ENCODE measurements at places on chromosomes 1 and 21. TPM values are rescaled to one million over a fixed set of nuclear protein-coding genes. Genes with fewer than 3 reads are reported as not detected.

GRCh38 chr21:41753006-41753898, 13.6 kb downstream of the RIPK4 start:
- no peak for DNase-seq

- DNase-seq, result no peak
Measured at GRCh38 chr1:18895317-18895716, 7.0 kb downstream of the ALDH4A1 start.

- DNase-seq, result no peak
Measured at GRCh38 chr1:19424651-19425570, 60.4 kb downstream of the CAPZB start.

- DNase-seq, result no peak
Measured at GRCh38 chr1:17289721-17290120, 18.3 kb upstream of the PADI4 start.

DNA sequence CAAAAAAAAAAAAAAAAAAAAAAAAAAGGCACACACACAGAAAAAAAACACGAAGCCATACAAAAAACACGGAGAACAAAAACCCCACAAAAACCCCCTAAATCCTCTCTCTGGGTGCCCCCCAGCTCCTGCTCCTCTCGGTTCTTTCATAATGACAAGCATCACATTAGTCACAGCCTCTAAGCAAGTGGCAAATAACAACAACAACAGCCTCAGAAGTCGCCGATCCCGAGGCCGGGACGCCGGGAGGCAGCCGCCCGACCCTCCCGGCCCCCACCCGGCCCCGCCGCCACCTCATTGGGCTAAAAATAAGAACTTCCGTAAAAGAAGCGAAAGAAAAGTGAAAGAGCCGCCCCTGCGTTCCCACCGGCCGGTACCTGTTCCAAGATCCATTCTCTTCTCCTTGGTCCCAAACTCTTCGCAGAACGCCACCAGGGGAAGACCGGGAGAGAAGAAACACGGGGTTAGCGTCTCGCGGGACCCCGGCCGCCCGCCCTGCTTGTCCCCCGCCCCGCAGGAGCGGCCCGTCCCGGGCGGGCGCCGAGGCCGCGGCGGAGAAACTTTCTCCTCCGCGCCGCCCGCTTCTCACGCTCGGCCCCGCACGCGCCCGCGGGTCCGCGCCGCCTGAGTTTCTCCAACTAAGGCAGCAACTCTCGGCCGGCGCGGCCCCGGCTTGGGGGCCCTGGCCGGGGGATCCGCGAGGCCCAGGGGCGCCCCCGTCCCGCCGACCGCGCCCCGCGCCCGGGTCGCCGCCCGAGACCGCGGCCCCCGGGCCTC, 102.8 kb downstream of the CASZ1 start:
- DNase-seq, result peak; percentile 48

GRCh38 chr1:226679262-226679661, 59.8 kb downstream of the ITPKB start:
- no peak for DNase-seq

Gene PDE9A
- 13.0 TPM for total RNA-seq

DNA sequence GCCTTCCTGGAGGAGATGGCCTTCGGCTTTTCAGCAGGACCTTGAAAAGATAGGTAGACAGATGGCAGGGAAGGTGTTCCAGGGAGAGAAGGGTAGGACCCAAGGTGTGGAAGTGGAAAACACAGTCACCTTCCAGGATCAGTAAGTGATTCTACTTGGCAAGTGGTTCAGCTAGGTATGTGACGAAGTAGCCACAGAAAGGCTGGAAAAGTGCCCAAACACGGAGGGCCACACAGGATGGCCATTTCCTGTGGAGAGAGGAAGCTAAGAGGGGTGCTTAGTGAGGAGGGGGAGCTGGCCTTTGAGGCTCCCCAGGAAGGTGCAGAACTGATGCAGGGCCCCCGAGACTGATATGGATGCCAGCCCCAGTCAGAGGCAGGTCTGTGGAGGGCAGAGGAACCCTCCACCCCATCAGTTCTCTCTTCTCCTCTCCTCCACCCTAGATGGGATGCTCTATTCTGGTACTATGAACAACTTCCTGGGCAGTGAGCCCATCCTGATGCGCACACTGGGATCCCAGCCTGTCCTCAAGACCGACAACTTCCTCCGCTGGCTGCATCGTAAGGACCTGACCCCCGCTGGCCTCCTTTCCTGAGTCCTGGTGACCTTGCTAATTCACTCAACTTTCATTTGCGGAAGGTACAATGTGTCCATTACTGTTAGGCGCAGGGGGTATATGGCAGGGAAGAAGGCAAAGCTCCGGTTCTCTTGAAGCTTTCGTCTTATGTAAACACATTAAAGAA, 6.8 kb downstream of the SEMA4A start:
- no peak for DNase-seq

Gene AHCYL1
- total RNA-seq, result 21.2 TPM

DNA sequence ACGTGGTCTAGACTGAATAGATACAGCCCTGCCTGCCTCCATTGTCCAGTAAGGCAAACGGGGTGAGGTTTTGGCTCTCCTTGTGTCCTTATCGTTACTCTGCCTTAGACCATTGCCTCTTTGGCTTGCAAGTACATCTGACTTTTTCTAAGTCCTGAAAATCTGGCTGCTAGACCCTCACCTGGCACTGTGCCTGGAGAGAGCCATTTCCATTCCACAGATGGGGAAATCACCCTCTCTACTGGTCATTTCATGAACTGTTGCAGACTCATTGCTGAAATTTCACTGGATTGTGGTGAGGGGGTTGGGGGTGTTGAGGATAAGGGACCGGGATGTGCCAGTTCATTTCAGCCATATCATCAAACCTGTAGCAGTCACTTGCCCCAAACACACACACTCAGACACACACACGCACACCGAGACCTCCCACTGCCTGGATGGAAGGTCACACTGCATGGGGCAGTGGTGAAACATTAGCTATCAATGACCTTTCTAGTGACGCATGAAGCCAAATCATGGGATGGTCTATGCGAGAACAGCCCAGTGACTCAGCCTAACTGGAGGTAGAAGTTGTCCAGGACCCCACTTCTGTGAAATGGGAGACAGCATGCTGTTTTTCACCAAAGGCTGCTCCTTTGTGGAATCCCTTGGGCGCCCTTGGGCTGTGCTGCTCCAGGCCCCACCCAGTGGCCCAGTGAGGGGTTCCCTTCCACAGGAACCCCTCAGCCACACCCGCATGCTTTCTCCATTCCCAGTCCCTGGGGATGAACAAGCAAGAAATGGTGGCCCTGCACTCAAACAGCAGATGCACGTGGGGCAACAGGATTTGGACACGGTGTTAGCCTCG, 34.9 kb upstream of the VASH2 start:
- DNase-seq, result peak; percentile 32

Gene FAM177B
- total RNA-seq, result not detected

DNA sequence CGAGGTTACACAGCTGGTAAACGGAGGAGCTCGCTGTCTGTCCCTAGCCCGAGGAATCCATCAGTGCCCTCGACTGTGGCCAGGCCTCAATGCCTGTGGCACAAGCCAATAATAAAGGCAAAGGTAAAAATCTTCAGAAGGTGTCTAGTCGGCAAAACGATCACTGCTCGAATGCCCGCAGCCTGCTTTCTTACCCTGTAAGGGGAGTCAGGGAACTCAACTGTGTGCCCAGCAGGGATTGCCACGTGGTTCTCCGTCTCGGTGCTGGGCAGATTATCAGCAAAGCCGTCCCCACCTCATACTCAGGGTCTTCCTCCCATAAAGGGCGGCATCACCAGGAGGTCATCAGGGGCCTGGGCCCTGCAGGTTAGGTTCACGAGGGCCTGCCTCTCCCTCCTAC, 103.4 kb downstream of the PAX7 start:
- no peak for DNase-seq

Gene CFHR1
- total RNA-seq, result 0.41 TPM
